ENCODE measurements at places on chromosomes 1 and 21.

- no peak for DNase-seq
Measured at GRCh38 chr1:160377585-160378206, 10.8 kb downstream of the NHLH1 start.

DNA sequence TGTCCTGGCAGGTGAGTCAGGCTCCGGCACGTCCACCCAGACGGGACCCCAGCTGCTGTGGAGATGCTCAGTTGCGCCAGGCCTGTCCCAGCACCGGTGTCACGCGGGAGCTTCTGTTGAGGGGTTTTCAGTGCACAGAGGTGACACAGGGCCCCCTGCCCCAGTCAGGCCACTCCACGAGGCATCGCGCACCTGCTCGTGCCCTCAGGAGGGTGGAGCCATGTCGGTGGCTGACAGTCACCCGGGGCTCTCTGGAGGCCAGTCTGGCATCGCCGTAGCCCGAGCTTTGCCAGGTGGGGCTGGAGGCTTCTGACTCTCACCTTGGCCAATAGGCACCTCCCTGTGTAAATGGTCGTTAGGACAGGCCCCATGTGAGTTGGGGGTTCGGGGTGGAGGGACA is 11.1 kb downstream of the TMEM240 start:
- no peak for DNase-seq

DNA sequence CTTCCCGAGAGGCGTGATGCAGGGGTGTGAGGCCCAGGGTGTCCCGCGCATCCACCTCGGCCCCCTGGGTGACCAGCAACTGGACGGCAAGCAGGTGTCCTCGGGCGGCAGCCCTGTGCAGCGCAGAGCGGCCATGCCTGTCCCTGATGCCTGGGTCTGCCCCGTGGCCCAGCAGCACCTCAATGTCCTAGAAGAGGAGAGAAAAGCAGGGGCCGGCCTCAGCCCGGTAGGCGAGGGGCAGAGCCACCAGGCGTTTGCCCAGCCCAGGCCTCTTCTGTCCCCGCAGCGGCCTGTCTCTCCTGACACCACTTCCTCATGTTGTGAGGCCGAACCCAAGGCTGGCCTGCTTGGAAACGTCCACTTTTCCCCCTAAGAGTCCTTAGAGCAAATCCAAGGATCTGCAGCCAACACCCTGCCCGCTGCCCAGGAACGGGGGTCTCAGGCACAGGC is 1.7 kb downstream of the ANKRD65 start:
- no peak for DNase-seq

DNA sequence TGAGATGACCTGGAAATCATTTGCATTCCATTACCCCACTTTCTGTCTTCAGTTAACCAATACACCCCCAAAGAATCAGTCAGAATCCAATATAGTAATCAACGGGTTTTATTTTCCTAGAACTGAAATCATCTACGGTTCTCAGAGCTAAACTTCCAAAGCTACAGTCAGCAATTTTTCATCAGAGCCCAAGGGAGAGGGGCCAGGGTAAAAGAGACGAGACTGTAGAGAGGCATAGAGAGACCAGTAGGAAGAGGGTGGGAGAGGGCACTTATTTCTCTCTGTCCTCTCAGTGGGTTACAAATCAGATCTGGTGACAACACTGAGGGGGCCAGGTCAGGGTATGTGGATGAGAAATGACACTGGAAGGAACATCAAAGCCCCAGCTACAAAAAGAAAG is 1.1 kb upstream of the MRPL24 start:
- DNase-seq = no peak

DNA sequence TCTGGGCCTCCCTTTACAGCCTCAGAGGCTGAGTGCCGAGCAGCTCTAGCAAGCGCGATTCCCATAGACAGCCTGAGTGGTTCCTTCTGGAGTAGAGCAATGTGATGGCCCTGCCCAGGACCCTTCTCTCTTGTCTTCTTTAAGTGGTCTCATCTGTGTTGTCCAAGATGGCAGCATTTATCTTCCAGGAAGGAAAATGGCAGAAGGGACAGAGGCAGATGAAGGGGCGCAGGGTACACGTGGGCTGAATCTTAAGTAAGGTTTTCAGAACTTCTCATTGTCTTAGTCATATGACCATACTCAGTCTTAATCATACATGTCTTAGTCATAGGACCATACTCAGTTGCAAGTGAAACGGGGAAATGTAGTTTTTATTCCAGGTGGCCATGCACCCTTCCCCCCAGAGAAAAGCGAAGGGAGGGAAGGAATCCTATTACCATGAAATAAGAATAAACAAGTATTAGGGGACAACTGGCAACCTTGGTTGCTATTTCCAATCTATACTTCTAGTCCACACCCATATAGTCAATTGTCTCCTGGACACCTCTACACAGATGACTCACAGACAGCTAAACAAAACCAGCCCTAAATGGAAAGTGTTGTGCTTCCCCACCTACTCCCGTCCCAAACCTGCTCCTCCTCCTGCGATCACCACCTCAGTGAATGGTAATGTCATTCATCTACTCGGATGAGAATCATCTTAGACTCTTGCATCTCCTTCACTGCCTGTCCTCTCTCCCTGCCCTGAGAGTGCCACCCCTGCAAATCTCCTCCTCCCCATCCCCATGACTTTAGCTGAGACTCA is 13.3 kb downstream of the OVAAL start:
- DNase-seq = no peak

DNA sequence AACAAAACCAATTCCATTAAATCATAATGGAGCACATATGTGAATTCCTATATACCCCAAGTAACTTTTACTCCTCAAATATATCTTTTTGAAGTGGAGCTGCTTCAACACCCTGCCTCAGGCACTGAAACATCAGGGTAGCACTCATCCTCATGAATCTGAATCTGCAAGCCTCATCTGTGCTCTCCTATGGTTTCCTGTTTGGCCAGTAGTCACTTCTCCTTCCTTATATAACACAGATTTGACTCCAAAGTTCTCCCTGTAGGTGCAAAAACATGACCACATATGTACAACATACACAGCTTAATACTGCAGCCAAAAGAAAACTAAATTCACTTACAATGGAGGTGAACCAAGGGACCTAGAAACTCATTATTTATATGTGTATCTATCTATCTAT is 7.2 kb downstream of the TRIT1 start:
- DNase-seq = no peak

DNA sequence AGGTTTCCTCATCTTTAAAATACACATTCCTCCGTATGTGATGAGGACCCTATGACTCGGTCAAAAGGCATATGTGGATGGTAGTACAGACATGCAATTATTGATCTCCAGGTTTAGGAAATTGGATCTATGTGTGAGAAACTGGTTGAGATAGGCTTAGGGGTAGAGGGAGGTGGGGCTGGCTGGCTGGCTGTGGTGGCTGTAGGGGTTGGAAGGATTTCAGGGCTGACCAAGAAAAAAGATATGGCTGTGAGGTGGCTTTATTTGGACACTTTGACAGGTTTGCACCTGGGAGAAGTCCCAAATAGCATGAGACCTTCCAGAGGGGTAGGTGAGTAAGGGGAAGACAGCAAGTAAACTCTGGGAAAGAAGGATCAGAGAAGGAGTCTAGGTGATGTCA is 39.6 kb upstream of the ADAM30 start:
- no peak for DNase-seq

DNA sequence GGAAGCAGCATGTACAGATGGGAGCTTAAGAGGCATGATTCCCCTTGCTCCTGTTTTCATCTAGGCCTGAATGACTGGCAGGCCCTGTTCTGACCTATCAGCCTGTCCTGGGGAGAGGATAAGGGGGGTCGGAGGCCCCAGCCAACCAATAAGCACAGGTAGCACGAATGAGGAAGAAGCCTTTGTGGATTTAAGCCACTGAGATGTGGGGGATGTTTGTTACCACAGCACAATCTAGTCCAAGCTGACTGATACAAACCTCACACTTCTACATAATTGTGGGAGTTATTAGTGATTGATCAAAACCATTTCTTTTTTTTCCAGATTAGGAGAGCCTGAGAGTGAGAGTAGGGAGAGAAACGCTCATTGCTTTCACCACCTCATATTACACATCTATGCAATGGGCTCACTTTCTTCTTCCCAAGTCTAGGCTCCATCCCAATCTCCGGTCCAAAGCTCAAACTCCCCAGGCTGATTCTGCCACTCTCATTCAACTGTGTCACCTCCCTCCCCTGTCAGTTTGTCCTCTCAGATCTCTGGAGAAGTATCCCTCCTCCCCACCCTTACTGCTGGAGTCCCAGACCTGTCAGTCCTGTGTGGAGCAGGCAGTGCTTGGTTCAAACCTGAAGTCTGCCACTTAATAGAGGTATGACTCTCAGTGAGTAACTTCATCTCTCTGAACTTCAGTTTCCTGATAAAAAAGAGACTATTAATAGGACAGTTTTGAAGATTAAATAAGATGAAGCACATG is 220.5 kb downstream of the PTPRU start:
- DNase-seq = no peak

GRCh38 chr1:203539831-203540546 is 46.0 kb downstream of the OPTC start:
- DNase-seq = no peak

DNA sequence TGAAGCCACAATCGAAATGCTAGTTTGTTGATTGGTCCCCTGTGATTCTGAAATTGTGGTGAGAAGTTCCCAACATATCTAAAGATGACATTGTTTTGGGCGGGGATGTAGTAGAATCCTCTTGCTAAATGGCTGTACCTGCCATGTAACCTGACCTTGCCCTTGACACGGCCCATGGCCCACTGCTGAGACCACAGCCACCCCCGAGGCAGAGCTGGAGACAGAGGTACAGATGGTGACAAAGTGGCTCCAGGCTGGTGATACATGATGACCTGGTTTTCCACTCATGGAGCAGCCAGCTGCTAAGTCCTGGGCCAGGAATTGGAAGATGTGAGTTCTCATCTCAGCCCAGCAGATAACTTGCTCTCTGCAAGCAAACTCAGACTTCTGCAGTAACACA is 226.5 kb downstream of the FOXD2 start:
- DNase-seq = no peak

DNA sequence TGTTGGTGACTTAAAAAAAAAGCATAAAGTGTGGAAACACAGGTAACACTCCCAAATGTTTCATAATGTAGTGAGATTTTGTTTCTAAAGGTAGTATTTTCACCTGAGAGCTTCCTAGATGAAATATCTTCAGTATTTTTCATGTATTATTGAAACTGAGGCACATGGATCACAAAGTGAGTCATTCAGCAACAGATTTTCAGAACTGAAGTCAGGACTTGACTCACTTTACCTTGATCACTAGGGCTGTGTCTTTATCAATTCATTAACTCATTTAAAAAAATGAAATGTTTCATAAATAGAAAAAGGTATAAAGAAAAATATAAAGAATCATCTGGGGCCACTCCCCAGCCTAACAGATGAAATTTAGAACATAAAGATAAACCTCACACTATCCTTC is 66.5 kb upstream of the RCC1 start:
- no peak for DNase-seq

DNA sequence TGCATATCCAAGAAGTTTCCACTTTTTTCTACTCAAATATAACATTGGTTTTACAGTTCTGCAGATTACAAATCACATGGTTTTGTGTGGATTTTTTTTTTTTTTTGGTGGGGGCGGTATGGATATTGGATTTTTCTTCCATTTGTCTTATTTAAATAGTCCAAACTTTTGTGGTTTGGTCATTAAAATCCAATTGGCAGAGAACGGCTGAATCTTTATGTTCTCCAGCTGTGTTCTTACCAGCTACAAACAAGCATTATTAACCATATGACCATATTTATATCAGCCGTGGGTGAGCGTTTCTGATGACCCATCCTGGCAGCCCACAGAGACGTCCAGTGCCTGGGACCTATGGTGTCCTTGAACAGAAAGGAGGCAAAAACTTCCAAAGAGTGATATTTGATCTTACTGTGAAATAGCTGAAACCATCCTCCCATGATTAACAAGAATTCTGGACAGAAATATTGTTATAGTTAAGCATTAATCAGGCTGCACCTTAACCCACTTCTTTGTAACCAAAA is 200.4 kb downstream of the LYPLAL1 start:
- no peak for DNase-seq

GRCh38 chr1:110240476-110241210 is 30.5 kb downstream of the KCNC4 start:
- peak; percentile 84 for DNase-seq

DNA sequence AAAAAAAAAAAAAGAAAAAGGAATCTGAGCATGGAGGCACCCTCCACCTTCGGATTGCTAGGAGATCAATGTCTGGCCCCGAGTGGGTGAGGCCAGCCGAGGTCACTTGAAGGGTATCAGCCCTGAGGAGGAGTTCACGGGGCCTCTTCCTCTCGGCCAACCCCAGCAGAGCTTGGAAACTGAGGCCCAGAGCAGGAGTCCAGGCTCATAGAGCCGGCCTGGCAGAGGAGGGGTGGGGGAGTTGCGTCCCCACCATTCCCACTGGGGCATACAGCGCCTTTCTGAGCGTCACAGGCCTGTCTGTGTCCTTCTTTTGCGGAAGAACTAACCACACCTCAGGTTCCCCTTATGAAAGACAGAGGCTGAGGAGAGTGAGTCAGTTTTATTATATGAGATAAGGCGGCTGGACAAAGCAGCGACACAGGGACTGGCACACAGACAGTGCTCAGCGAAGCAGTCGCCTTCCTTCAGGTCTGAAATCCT is 17.1 kb upstream of the EPHA2 start:
- DNase-seq = no peak

GRCh38 chr1:39990428-39990827 is 35.5 kb downstream of the MFSD2A start:
- DNase-seq = no peak

DNA sequence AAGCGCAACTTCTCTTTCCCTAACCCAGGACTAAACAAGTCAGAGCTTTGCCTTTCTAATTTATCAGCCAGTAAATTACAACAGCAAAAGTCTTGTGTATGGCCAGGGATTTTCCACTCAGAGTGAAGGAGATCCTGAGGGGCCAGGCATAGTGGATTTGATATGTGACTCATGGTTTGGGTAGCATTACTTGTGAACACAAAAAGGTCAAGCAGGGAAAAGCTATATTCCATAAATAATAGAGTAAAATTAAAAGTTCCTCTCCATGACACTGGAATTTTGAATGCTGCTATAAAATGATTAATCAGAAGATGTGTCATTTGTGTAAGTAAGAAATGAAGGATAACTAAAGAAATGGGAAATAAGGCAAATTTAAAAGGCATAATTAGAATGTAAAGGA is 284.8 kb downstream of the HLX start:
- DNase-seq = no peak

GRCh38 chr21:46491553-46491952 is 32.9 kb downstream of the DIP2A start:
- DNase-seq = no peak

DNA sequence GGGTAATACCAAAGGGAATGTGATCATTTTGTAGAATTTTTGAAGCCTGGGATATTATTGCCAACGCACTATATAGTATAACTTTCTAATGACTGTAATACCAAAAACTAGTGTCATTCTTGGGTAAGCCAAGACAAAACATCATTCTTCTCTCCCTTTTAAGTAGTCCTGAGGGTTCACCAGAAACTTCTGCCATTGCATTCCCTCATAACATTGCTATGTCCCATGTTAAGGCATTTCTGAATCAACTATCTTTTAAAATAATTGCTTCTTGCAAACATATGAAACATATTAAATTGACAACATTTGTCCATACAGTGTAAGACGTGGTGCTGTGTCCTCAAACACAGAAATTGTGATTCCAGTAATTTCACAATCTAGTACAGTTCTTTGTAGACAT is 29.9 kb upstream of the C1orf21 start:
- no peak for DNase-seq

All from NCI-H1417 (cell line).